ENCODE measurements at places on chromosomes 1 and 21.
A peak's percentile ranks its signal among the peaks of the same experiment; 100 is the strongest.

DNA sequence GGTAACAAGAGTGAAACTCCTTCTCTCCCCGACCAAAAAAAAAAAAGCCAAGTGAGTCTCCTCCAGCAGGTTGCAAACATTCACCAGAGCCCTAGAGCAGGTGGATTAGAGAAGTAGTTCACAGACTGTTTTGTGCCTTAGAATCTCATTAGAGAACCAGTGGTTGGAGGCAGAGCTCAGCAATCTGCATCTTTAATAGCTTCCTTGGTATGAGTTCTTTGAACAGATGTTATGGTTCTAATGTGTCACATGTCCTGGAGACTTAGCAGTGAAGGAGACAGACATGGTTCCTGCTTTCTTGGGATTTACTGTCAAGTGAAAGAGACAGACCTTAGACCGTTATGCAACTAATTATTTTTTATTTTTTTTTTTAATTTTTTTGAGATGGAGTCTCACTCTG lies 26.8 kb downstream of the SESN2 start:
- DNase-seq, result no peak

DNA sequence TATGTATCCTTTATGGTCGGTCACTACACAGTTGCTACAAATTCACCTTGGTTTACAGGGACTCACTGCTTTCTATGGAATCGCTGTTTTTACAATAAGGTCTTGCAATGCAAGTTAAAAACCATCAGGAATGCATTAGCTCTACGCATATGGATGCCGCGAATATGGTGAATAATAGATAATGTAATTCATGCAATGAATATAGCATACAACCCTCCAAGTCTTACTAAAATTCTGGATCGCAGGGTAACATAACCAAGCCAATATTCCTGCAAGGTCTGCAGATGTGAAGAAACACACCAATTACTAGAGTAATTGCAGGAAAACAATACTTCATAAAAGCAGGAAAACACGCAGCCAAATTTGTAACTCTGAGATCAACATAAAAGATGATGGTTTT lies 75.6 kb upstream of the BACE2 start:
- no peak for DNase-seq

GRCh38 chr1:89763649-89763986 lies 57.2 kb upstream of the LRRC8D start:
- no peak for DNase-seq

- DNase-seq, result peak; percentile 68
Measured at GRCh38 chr1:41576620-41577019, 92.1 kb upstream of the EDN2 start.

- DNase-seq, result no peak
Measured at GRCh38 chr1:210455840-210456603, 127.3 kb downstream of the HHAT start.

DNA sequence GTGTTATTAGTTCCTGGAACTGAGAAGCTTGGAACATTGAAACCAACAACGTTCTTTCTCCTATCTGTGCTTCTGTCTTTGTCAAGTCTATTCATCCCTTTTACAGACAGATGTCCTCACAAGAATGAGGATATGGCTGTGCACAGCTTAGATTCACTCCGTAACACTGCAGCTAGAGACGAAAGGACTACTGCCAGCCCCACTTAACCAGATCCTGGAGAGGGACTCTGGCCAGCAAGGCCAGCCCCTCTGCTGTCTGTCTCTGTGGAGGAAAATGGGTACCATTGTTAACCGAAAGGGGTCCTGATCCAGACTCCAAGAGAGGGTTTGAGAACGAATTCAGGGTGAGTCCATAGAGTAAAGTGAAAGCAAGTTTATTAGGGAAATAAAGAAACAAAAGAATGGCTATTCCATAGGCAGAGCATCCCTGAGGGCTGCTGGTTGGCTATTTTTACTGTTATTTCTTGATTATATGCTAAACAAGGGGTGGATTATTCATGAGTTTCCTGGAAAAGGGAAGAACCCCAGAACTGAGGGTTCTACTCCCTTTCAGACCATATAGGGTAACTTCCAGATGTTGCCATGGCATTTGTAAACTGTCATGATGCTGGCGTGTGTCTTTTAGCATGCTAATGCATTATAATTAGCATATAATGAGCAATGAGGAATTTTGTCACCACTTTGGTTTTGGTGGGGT lies 17.4 kb upstream of the USP24 start:
- no peak for DNase-seq

GRCh38 chr1:160576390-160576789 lies 2.9 kb downstream of the CD84 start:
- DNase-seq, result no peak

DNA sequence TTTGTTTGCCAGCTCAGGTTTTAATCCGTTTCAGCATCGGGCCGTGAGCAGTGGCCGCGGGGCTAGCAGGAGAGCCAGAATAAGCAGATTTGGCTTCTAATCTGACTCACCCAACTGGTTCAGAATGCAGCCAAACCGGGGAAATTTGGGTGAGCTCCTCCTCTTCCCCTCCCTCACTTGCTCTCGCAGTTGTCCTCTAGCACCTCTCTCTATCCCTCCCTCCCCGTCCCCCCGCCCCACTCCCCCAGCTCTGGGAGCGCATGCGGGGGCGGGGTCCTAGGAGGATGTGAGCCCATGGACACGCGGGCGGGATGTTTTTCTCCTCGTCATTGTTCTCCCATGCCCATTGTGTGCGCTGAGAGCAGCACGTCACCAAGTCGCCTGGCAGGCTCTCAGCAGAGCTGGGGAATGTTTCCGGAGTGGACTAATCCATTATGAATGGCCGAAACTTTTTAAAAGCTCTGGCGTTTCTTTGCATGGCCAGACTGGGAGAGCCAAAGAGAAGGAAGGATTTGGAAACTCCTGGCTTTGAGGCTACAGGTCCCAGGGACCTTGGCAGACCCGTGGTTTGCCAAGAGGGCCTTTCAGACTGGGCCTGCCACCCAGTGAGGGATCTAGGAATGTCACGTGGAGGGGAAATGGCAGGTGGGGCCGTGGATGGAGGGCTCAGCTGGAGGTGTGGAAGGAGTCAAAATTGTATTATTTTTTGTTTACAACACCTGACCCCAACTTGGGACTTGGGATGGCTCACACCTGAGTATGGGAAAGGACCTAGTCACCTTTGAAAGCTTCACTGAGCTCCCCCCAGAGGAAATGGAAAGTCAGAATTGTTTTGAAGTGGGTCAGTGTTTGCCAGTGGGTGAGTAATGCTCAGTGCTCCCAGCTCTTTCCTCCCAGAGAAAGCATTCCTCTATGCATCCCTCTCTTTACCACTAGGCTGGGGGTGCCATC lies 39.2 kb downstream of the CDK18 start:
- peak; percentile 84 for DNase-seq

DNA sequence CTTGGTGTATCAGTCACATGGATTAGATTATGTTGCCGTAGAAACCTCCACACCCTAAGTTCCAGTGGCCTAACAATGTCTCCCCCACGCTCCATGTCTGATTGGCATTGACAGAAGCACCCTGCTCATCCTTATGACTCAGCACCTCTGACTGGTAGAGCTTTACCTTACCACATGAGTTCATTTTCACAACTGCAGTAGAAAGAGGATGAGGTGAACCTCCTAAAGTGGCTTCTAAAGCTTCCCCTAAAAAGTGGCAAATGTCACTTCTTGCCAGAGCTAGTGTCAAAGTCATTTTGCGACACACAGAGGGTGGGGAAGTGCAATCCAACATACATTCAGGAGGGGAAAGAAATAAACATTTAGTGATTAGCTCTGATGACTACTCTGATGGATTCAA lies 30.6 kb upstream of the LYPD8 start:
- no peak for DNase-seq

- no peak for DNase-seq
Measured at GRCh38 chr1:29504196-29504595, 267.9 kb downstream of the PTPRU start.

DNA sequence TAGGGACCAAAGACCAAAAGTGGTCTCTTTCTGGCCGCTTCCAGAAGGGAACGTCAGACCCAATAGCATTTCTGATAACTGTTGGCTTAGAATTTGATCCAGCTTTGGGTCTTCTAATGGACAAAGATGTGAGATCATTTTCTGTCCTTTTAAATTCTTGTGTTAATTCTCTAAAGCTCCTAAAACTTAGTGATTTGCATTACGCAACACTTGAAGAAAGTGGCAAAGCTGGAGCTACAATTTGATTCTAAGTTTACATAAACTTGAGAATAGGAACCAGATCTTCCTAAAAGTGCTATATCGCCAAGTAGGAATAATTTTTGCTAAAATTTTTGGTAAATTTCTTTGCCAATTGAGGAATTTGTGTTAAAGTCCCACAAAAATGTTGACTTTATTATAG lies 21.6 kb upstream of the PLA2G4A start:
- DNase-seq, result no peak

GRCh38 chr1:29240986-29241385 lies 4.7 kb downstream of the PTPRU start:
- DNase-seq, result no peak

DNA sequence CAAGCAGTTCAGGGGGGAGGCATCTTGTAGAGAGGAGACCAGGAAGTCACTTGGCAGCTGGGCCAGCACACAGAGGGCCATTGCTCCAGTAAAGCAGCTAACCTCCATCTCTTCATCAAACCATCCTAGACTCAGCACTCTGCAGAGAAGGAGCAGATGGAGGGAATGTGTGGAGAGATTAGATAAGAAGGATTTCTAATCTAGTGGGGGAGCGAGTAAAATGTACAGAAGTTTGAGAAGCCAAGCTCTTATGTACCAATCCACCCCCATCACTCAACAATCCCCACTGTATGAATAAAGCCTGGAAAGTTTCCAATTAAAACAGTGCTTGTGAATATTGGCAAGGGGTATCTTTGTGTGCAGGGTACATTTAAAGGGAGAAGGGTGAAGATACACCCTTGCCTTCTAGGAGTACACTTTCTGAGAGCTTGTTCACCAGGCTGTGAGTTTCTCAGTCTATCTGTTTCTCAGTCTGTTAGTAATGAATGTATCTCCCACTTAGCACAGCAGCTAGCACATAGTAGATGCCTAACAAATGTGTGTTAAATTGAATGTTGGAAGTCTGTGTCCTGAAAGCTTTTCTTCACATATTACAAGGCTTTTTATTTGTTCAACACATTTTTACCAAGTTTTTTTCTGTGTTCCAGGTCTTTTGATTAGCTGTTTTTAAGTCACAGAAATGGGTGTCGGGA lies 142.7 kb upstream of the UBE2U start:
- no peak for DNase-seq

GRCh38 chr1:225851805-225852204 lies 30.4 kb downstream of the TMEM63A start:
- DNase-seq, result no peak

DNA sequence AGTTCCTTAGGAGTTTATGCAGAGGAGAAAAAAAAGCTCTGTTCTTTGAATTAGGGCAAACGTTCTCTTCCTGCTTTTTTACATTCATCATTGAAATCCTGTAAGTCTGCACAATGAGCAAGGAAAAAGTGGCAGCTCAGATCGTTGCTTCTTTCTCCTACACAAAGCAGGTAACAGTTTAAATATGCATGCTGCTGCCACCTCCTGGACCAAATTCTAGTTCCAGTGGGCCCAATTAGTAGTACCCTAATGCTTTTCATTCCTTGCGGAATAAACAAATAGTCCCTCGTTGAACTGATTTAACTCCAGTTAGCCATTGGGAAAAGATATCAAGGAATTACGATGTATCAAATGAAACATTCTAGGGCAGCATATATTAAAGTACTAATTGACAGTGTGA lies 20.1 kb downstream of the YTHDF2 start:
- no peak for DNase-seq

- peak; percentile 88 for DNase-seq
Measured at GRCh38 chr1:54312796-54313316, 93.3 kb downstream of the SSBP3 start.

DNA sequence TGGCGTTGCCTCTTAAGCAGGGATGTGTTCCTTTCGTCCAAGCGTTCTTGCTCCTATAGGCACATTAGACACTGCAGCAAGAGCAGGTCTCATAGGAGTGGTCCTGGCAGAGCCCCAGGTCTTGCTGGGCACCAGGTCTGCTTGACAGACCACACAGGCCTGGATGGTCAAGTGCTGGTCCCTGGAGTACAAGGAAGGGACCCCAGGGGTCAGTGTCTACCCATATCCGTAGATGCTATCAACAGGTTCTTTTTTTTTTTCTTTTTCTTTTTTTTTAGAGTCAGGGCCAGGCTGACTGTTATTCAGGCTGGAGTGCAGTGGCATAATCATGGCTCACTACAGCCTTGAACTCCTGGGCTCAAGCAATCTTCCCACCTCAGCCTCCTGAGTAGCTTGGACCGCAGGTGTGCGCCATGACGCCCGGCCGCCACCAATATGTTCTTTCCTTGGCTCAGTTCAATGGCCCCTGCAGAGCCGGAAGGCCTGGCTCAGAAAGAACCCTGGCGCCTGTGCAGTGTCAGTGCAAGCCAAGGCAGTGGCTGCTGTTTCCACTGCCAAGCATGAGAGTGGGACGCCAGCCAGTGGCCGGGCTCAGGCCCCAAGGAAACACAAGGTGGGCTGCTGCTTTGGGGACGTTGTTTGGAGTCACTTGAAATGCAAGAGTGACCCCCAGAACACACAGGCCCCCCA lies 10.0 kb upstream of the TNFRSF8 start:
- DNase-seq, result no peak

DNA sequence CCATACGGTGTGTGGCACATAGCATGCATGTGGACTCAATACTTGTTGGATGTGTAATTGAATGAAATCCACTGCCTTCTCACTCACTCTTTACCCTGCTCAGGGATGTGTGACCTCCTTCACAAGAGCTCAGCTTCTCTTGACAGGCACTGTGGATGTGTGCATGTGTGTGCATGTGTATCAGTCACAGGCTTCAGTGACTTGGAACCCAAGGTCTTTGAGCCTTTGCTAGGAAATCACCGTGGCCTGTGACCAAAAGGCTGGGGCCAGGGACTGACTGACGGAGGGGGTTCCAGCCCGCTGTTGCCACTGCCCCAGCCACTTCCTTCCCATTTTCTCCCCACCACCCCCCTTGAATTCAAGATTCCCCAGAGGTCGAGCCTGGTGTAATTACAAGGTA lies 144.4 kb upstream of the POU3F1 start:
- no peak for DNase-seq

DNA sequence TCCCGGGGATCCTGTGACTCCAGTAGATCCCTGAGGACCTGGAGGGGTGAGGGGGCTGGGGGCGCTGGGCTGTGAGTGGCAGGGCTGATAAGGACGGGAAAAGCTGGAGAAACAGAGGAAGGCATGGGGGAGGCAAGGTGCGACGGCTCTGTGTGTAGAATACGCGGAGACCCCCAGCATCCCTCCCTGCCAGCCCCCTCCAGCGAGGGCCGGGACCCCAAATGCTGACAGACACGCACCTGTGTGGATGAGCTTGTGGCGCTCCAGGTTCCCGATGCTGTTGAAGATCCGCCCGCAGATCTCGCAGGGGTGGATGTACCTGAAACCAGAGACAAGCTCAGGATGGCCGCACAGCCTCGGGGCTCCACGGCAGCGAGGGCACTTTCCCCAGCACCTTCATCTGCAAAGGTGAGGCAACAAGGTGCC lies 53.0 kb upstream of the RIPK4 start:
- DNase-seq, result no peak

Measured in fibroblast of skin of abdomen (primary cell).